ENCODE measurements at places on chromosomes 11 and 22.
A peak's percentile ranks its signal among the peaks of the same experiment; 100 is the strongest.

DNA sequence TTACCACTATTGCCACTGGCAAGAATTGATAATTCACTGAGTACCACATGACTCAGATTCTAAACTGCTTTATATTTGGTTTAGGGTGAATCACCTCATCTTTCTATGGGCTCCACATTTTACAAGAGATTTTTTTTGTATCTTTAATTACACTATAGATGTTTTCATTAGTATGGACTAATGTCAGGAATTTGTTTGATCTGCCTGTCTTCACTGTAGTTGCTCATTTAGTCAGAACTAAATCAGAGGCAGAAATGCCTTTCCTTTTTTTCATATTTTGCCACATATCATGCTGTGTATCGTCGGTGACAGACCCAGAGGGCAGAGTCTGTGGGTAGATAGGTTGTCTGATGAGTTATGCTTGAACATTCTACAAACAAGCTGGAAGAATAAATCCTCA, 524.1 kb downstream of the METTL15 start:
- DNase-seq, result no peak

DNA sequence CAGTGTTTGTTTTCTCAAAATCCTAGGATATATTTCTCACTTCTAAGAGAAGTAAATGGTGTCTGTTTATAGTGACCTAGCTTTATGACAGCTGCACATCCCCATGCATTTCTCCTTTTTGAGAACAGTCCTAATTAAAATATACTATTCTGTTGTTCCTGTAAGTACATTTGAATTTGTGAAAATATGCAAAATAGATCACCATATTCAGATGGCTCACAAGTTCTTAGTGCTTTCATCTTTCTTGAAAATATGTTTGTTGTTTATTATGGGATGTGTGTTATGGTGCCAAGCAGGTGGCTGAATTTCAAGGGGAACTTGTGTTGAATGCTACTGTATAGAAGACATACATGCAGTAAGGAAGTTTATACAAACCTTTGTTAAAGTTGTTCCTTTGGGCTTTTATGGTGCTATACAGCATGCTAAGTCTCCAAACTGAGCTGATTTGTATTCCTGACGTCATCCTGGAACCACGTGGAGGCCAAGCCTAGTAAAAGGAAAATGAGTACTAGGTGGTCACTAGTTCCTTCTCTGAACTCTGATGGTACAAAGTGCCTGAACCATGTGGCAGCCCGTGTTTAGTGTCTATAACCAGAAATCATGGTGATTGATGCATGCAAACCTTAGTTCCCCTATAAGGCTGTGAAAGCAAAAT, 7.8 kb upstream of the VSTM5 start:
- DNase-seq, result no peak

- DNase-seq, result no peak
These were observed 43.4 kb downstream of the PARVG start for GRCh38 chr22:44224166-44224565.

DNA sequence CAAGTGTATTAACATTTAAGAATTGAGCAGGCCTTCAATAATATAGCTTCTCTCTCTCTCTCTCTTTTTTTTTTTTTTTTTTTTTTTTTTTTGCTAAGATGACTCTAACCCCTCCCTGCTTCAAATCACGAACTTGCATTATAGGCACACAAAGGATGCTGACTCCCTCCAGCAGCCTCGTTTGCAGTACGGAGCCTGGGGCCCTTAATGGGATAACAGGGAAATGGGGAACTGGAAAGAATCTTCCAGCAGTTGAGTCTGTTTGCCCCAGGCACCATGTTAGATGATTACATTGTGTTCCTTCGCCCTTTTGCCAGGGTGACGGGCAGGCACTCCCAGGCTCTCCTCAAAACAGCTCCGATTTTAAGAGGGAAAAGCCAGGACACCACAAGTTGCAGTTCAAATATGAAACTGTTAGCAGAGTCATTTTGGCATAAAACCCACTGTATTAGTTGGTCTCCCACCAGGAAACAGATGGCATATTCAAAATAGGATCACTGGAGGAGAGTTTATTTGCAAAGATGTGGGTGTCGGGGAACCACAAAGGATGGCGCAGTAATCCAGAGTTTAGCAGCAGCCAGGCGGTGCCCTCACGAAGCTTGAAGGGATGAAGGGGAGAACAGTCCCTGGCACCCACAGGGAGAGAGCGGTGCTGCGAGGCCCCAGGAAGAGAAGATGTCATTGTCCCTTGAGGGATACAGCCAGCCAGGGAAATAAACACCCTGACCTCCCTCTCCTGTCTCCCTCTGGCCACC, 26.5 kb upstream of the TREH start:
- no peak for DNase-seq

- peak; percentile 85 for DNase-seq
These were observed 71.9 kb upstream of the PPARA start for GRCh38 chr22:46078241-46079092.

DNA sequence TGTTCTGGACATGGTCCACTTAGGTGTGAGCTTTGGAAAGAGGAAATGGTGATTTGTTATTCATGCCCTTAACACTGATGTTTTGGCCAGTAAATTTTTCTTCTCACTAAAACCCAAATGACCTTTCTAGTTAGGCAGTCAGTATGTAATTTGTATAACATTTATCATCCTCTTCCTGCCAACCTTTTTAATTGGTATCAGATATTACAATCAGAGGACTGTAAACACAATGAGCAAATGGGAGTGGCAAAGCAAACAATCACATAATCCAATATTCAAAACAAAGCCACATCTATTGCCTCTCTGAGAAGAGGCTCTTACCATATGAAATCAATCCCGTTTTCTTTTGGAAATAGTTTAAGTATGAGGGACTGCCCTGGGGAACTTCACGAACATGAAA, 49.1 kb downstream of the BBOX1 start:
- peak; percentile 63 for DNase-seq

GRCh38 chr11:1556278-1556902, 15.7 kb downstream of the DUSP8 start:
- no peak for DNase-seq

- no peak for DNase-seq
These were observed 940.9 kb downstream of the BRD1 start for GRCh38 chr22:48886604-48887393.

DNA sequence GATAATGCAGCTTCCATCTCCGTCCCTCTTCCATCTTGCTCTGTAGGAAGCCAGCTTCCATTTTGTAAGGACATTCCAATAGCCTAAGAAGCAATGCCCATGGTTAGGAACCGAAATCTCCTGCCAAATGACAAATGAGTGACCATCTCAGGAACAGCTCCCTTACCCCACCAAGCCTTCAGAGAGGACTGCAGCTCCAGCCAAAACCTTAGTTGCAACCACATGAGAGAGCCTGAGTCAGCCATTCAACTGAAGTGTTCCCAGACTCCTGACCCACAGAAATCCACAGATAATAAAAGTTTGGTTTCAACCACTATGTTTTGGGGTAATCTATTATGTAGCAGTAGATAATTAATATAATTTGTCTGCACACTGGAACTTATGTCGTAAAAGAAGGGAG, 51.7 kb upstream of the LDLRAD3 start:
- no peak for DNase-seq

DNA sequence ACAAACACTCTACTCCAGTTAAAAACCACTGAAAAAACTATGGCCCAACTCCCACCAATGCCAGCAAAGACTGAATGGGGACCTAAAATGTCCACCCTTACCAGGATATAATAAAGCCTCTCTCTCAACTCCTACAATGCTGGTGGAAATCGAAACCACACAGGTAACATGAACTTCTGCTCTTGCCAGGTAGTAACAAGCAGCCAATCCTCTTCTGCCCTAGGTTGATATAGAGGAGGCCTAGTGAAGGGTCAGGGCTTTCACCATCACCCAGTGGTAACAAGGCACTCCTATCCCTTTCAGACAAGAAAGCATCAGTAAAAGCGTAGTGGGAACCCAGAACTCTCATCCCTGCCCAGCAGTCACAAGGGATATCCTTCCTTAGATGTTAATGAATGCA, 22.6 kb downstream of the DCUN1D5 start:
- DNase-seq, result no peak

DNA sequence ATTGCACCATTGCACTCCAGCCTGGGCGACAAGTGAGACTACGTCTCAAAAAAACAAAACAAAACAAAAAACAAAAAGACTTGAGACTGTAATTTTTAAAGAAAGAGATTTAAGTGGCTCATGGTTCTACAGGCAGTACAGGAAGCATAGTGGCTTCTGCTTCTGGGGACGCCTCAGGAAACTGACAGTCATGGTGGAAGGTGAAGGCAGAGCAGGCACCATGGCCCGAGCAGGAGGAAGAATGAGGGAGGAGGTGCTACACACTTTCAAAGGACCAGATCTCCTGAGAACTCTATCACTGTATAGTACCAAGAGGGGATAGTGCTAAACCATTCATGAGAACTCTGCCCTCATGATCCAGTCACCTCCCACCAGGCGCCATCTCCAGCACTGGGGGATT, 52.0 kb downstream of the CBL start:
- no peak for DNase-seq

- DNase-seq, result no peak
These were observed 27.8 kb downstream of the LMO1 start for GRCh38 chr11:8235925-8236324.

GRCh38 chr22:40855071-40855978, 1.1 kb downstream of the ST13 start:
- no peak for DNase-seq

- DNase-seq, result no peak
These were observed 815.9 kb downstream of the KCNA4 start for GRCh38 chr11:29200791-29201562.

DNA sequence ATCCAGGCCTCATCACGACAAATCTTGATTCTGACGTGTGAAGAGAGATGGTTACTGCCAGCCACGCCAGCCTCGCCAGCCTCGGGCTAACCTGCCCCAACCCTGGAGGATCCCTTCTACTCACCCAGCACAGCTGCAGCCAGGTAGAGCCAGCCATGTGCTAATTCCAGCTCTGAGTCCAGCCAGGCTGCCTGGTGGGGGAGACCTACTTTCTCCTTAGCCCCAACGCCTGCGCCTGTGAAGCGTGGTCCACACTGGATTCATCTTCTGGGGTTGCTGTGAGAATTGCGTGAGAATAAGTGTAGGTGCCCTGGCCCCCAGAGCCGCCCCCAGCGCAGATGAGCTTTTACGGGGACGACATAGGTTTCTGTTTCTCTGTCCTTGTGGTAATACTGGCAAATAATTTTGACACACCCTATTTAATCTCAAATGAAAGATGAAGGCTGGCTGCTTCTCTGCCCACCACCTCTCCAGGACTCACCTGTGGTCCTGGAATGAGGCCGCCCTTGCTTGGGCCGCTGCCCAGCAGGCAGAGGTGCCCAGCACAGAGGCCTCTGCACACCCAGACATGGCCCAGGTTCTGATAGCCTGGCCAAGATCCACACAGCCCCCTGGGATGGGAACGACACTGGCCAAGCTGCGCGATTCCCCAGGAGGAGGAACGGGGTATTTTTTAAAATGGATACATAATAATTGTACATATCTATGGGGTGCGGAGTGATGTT, 528.4 kb downstream of the TBC1D22A start:
- DNase-seq, result no peak

DNA sequence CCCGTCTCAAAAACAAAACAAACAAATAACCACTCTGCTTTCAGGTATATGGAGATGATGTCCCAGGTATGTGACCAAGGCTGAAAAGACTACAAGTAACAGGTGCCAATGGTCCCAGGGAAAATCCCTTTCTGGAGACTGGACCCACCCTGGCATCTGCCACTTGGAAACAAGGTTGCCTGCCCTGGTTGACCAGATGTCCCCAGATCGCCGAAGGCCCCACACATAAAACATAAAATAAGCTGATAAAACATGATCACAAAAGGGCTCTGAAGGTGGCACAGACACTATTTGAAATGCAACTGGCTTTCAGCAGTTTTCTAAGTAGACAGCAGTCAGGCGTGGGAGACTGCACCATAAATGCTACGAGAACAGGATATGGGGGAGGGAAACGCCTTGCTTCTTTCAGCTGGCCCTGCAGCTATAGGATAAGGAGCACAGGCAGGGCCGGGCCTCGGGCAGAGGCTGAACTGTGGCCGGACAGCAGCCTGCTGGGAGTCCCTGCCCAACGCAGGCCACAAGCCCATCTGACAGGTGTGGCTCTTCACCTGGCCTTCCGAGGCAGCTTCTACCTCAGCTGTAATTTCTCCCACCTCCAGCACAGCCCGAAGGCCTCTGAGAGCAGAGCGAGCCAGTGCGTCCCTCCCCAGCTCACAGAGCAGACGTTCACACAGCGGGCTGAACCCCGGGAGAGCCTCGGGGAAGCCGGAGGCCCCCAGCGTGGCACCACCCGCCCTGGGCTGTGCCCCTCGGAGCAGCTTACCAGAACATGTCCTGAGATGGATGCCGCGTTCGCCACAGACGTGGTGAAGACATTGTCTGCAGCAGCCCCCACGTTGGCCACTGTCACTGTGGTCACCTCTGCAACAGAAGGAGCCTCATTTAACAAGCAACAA, 4.0 kb downstream of the DEAF1 start:
- no peak for DNase-seq

- DNase-seq, result no peak
These were observed 147.6 kb downstream of the FBXO7 start for GRCh38 chr22:32622004-32622743.

DNA sequence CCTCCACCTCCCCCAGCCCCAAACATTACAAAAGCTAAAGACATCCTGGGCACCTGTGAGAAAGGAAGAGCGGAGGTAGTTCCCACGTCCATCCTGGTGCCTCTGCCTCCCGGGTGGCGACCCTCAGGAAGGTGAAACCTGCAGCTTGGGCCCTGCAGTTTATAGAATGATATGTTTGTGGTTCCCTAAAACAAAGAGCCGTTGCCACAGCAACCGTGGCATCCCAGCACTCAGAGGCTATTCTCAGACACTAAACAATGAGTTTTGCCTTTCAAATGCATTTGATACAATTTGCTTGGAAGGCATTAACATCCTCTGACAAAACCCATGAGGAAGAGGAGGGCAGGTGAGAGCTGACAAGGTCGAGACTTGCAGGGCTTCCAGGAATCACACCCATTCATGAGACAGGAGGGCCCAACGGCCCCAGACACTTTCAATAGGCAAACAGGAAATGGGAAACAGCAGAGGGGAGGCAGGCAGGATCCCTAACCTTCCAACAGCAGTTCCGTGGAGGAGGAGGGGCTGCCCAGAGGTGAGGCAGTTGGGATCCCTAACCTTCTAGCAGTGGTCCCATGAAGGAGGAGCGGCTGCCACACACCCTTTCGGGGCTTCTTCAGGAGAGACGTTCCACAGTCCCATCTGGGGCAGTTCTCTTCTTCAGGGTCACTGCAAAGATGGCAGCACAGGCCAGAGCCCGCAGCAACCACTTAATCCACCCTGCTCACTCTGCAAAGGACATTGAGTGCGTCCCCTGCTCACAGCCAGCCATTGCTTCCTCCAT, 379.2 kb downstream of the SHANK2 start:
- no peak for DNase-seq

- DNase-seq, result no peak
These were observed 746.1 kb upstream of the LRRC4C start for GRCh38 chr11:42205518-42205917.

DNA sequence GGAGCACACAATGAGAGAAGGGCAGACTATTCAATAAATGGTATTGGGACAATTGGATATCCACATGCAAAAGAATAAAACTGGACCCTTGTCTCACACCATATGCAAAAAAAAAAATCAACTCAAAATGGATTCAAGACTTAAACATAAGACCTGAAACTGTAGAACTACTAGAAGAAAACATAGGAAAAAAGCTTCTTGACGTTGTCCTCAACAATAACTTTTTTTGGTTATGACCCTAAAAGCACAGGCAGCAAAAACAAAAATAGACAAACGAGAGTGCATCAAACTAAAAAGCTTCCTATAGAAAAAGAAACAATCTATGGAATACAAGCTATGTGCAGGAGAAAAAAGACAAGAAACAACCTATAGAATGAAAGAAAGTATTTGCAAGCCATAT, 37.1 kb upstream of the EED start:
- no peak for DNase-seq
